ENCODE measurements at places on chromosomes 5 and 9. TPM values are rescaled to one million over a fixed set of nuclear protein-coding genes. Genes with fewer than 3 reads are reported as not detected.

PAEP gene
- polyA plus RNA-seq = 0.09 TPM

PCDHGA2 gene
- 1.3 TPM for polyA plus RNA-seq

TLX3 gene
- not detected for polyA plus RNA-seq

COX7C gene
- polyA plus RNA-seq = 923 TPM

PAPPA gene
- 2.2 TPM for polyA plus RNA-seq
